Gastroesophageal sphincter (tissue), 4 donors: ENCODE measurements at places on chromosomes 7 and 10. TPM values are rescaled to one million over a fixed set of nuclear protein-coding genes. Genes with fewer than 3 reads are reported as not detected.
A peak's percentile ranks its signal among the peaks of the same experiment; 100 is the strongest.

TSPAN33 gene
- total RNA-seq: 4.3 TPM

ERV3-1 gene
- total RNA-seq: 6.4 TPM

HHEX gene
- 10.6 TPM for total RNA-seq

CHST3 gene
- 31.8 TPM for total RNA-seq

STOX1 gene
- total RNA-seq: 11.8 TPM

WDFY4 gene
- 1.8 TPM for total RNA-seq

SFTPA2 gene
- total RNA-seq: 0.16 TPM

SFTPA1 gene
- not detected for total RNA-seq

LGI1 gene
- 0.17 TPM for total RNA-seq

CNTNAP2 gene
- 8.9 TPM for total RNA-seq

GRCh38 chr7:108684629-108685028, 115.0 kb downstream of the DNAJB9 start:
- no peak for ATAC-seq

DNA sequence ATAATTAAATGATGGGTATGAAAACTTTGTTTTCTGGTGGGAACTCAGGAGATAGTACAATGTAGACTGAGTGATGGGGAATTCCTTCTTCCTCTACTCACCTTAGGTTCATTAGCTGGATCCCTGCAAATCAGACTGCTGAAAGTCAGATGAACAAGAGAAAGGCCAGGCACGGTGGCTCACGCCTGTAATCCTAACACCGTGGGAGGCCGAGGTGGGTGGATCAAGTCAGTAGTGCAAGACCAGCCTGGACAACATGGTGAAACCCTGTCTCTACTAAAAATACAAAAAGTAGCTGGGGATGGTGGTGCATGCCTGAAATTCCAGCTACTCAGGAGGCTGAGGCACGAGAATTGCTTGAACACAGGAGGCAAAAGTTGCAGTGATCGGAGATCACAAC, 28.7 kb upstream of the ST8SIA6 start:
- ATAC-seq: no peak

DNA sequence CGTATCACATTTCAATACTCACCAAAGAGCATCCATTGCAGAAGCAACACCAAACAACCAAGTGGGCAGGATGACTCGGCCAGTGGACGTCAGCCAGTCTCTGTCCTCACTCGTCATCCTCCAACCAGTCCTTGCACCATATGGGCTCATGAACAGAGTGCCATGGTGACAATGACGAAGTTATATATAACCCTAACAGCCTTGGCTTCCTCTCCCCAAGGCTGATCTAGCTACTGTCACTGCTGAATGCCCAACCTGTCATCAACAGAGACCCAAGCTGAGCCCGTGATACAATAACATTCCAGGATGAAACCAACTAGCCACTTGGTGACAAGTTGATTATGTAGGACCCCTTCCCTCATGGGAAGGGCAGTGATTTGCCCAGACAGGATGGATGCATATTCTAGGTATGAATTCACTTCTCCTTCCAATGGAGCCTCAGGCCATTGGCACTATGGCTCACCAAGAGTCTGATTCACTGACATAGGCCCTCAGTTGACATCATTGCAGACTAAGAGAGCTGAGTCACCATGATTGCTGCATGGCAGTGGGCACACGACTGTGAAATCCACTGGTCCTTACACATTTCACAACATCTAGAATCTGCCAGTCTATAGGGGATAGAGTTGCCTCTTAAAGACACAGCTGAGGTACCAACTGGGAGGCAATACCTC, 26.3 kb upstream of the PPIF start:
- no peak for ATAC-seq

DNA sequence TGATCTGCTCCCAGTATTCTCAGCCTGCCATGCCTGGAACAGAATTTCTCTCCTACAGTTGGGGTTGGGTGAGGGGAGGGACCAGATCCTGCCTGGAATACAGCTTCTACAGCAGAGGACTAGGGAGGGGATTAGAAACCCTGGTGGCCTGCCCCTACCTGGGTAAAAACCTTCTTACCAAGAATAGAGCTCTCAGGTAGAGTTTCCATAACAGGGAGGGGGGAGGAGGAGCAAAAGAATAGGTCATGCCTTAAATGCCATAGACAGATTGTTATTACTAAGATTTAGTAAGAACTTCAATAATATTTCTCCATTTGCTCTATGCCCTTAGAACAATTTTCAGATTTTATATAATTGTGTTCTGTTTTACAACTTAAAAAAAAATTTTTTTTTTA, 33.5 kb upstream of the TSPAN33 start:
- no peak for ATAC-seq

GRCh38 chr10:7441403-7442147, 30.7 kb upstream of the SFMBT2 start:
- ATAC-seq: no peak

DNA sequence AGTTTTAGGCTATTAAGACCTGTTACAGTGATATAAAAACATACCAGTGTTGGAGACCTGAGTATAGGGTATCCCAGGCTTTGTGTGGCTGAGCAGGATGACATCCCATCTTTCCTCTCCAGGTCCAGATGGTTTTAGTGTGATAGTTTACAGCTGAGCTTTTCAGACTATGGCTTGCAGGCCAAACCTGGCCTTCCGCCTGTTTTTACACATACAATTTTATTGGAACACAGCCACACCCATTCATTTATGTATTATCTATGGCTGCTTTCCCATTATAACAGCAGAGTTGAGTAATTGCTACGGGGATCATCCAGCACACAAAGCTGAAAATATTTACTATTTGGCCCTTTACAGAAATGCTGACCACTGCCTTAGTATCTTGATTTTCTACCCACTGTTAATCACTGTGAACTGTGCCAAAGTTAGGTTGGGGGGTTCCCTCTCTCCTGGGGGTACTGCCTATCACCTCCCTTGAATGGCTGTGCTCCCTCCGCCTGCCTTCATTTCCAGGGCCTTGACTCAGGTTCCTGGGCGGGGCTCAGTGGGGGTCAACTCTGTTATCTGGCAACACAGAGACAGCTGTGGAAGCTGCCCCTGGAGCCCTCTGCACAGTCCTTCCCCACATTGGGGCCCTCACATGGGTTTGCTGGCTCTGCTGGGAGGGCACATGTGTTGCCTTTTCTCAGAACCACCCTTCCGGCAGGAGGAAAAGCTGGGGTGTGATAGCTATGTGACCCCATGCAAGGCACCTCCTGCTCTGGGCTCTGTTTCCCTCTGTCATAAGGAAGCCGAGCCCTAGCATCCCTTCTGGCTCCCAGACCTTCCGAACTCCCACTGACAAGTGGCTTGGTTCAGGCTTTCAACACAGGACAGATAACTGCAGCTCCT, 40.3 kb upstream of the SH2D4B start:
- peak; percentile 42 for ATAC-seq

DNA sequence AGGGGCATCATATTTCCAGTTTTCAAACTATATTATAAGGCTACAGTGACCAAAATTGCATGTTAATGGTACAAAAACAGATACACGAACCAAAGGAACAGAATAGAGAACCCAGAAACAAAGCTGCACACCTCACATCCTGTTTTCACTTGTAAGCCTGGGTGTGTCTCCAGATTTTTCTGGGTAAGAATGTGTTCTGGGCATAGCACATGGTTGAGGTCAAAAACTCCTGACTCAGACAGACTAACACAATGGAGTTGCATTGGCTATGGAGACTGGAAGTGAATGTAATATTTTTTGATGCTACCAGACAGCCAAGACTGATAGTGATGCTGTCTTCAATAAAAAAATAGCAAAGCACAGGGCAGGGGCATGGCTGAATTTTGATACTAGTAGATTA, 1175.2 kb downstream of the NXPH1 start:
- ATAC-seq: no peak

- no peak for ATAC-seq
These were observed 100.9 kb downstream of the ANKRD7 start for GRCh38 chr7:118325450-118325808.

DNA sequence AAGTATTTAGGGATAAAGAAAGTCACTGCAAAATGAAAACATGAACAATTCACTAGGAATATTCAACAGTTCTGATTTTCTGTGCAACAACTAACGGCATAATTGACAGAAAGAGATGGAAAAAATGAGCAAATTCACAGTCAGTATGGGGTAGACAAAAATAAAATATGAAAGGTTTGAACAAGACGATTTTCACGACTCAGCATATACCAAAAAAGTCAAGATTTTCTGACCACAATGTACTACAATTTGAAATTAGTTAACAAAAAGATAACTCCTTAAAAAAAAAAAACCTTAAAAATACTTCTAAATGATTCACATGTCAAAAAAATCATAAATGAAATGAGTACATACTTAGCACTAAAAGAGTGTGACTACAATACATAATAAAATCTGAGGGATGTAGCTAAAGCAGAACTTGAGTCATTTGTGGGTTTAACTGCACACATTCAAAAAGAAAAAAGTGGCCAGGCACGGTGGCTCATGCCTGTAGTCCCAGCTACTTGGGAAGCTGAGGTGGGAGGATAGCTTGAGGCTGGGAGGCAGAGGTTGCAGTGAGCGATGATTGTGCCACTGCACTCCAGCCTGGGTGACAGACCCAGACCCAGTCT, 22.6 kb upstream of the MTURN start:
- ATAC-seq: no peak

- no peak for ATAC-seq
These were observed 7.8 kb downstream of the SMNDC1 start for GRCh38 chr10:110296966-110297365.

GRCh38 chr7:73876361-73876760, 15.4 kb downstream of the TMEM270 start:
- ATAC-seq: no peak

- no peak for ATAC-seq
These were observed 125.7 kb upstream of the FAM3C start for GRCh38 chr7:121521711-121522400.

DNA sequence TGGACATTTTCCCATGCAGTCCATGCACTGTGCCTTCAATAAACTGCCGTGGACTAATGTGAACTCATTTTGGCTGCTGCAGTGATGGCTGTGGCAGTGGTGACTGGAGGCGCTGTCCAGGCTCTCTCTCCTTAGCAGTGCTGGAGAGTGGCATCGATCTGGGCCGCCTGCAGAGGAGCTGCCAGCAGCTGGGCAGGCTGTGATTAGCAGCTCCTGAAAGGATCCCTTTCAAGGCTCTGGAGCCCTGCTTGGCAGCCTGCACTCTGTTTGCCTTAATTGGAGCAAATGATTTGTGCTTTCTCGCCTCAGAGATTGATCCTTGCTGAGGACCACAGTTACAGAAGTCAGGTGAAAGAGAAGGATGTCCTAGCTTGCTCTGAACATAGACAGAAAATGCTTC, 130.1 kb upstream of the VWC2 start:
- no peak for ATAC-seq

GRCh38 chr7:6392712-6393666, 54.8 kb downstream of the DAGLB start:
- ATAC-seq: peak; percentile 83

- ATAC-seq: no peak
These were observed 942.9 kb downstream of the ANKRD7 start for GRCh38 chr7:119167431-119167830.

DNA sequence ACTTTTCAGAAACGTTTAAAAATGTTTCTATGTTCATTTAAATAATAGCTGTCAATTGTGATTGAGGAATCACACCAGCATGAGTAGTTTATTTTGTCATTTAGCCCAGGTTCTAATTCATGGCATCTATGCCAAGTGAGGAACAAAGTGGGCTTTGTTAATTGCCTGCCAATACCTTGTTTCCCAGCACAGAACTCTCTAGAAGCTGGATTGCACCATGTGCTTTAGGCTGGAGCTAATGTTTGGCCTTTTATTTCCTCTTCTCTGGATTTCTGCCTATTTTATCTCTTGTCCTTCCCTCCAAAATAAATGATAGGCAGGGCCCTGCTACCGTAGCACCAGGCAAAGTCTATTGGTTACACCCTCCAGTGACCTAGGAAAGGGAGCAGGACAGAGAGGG, 109.9 kb upstream of the ITGB1 start:
- no peak for ATAC-seq
